ENCODE measurements at places on chromosomes 5 and 9.

DNA sequence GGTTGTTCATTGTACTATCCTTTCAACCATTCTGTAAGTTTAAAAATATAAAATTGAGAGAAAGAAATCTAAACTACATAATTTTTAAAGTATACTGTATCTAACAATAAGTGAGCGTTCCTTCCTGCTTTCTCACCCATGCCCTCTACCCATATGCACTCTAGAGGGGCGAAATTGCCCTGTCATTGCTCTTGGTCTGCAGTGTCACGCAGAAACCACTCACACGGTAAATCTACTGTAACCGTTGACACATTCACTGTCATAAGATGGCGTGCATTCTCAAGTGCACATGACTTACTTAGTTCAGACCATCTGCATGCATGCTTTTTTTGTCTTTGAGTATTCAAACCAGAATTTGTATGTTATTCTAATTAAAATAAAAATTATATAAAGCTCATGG, 55.7 kb upstream of the NIPBL start:
- DNase-seq: no peak

DNA sequence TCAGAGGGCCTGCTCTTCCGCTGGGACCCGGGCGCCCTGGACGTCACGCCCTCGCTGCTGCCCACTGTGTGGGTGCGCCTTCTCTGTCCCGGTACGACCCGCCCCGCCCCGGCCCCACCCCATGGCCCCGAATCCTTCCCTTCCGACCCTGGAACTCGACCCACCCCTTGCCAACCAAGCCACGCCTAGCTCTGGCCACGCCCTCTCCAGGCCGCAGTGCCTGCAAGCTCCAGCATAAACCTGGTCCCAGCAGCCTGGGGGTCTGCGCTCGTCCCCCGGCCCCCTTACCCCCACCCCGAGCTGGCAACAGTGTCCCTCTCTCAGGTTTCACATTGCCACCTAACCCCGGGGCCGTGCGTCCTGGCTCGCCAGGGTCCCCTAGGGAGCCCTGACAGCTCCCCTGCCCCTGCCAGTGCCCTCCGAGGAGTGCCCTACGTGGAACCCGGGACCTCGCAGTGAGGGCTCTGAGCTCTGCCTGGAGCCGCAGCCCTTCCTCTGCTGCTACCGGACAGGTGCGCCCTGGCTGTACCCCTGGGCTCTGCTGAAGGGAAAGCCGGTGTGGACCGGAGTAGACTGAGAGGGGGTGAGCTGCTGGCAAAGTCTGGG, 3.4 kb downstream of the ADGRD2 start:
- no peak for DNase-seq

DNA sequence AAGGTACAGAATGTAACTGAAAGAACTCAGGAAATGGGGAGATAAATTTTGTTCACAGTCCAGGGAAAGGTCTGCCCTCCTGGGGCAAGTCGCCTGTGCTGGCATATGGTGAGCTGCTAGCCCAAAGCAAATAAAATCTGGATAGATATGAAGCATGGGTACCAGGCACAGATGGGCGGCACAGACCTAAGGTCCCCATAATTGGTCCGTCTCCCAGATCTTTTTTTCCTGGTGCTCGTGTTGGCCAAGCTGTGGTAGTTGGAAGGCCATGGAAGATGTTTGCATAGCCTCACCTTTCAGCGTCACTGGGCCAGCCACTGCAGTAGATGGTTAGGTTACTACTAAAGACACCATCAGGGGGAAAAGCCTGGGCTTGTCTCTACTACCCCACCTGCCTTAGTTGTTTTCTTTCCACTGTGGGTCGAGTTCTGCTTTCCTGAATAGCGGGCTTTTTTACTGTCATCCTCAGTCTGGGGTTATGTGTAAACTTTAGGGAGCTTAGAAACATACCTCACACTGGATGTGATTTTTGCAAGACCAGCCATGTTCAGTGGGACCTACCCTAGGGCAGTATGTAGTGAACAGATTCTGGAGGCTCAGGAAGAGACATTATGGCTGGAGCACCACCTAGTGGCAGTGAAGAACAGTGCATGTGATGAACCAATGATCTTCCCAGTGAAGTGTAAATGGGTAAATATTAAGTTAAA, 24.2 kb upstream of the GLRX start:
- DNase-seq: peak; percentile 48

DNA sequence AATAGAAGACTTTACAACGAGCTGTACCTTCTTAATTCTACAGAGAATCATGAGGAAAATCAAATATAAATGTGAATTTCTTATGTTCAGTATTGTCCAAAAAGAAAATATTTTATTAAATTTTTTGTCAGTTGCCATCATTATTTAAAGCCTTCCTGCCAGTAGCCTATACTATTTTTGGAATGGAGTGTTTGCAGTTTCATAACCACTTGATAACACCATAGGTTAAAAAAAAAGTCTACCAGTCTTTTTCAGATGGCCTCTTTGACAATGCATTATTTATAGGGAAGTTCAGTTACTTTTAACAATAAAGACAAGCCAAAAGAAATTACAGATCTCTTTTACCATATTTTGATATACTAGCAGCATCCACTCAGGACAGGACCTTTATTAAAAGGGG, 80.3 kb upstream of the CCDC152 start:
- DNase-seq: no peak

DNA sequence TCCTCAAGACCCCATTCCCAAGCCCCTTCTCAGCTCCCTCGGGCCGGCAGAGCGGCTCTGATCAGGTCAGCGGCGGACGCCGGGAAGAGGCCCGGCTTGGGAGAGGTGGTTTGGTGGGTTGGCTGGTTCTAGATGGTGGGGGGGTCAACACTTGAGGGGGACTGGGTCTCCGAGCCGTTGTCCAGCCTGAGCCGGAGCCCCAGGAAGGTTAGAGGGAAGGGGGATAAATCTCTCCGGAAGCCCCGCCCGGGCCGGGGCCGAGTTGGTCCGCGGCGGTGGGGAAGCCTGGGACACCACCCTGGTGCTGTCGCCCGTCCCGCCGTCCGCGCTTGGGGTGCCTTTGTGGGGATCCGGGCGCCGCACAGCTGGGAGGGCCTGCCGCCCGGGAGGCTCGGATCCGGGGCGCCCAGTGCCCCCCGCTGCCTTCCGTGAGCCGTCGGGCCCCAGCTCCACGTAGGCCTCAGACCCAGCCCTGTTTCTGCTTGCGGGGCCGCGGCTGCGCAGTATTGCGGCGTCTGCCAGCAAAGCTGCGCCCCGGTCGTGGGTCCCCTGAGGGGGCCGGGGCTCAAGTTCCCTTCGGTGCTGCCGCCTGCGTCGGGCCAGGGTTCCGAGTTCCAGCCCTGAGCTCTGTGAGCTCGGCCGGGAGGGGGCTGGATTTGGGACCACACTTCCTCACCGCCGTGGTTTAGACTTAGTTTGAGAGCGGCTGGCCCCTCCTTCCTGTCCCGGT, 542 bp upstream of the TRIM52 start:
- peak; percentile 52 for DNase-seq

DNA sequence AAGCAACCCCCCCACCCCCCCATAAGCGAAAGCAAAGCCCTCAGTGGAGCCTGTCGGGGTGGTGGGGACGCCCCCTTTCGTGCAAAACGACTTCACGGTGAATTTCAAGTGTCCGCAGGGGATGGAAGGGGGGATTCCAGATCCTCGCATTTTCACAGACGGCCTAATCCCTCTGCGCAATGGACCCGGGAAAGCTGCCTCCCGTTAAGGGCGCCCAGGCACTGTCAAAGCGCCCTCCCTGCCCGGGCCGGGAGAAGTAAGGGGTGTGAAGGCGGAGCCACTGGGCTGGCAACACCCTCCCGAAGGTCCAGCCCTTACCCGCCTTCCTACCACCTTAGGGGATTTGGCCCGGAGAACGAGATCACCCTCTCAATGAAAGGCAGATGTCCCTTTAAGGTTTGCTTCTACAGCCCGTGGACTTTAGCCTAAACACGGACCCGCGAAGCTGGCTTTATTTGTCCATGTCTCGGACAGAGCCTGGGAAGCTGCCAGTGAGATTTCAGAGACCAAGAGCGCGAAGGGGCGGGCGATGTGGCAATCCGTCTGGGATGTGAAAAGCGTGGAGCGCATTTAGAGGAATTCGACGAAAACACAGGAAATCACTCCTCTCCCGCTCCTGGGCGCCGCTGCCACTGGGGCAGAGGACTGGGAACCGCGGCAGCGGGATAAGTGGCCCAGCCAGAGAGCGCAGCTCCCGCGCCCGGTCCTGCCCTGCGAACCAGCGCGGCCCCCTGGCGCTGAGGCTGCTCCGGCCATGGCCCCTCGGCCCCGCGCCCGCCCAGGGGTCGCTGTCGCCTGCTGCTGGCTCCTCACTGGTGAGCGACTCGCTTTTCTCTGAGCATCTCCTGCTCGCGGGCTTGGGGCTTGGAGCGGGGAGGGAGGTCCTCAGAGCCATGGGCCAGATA, at the start of the genes ITGA1 and PELO:
ITGA1 (plus strand) TSS at position 317 of the 905 bp plus-strand sequence; CDS start at position 755, 438 bp downstream.
PELO (plus strand) TSS at position 317 of the 905 bp plus-strand sequence. CDS start 12,479 bp downstream, outside the sequence.
- DNase-seq: peak; percentile 27

- DNase-seq: no peak
These were observed 152.1 kb downstream of the UNC13B start for GRCh38 chr9:35313916-35314315.

GRCh38 chr9:136644343-136644592, 18.4 kb upstream of the EGFL7 start:
- DNase-seq: no peak

- DNase-seq: no peak
These were observed 129.1 kb downstream of the MACROH2A1 start for GRCh38 chr5:135269931-135270421.

GRCh38 chr9:121371495-121372061, 1.5 kb upstream of the STOM start:
- DNase-seq: no peak

DNA sequence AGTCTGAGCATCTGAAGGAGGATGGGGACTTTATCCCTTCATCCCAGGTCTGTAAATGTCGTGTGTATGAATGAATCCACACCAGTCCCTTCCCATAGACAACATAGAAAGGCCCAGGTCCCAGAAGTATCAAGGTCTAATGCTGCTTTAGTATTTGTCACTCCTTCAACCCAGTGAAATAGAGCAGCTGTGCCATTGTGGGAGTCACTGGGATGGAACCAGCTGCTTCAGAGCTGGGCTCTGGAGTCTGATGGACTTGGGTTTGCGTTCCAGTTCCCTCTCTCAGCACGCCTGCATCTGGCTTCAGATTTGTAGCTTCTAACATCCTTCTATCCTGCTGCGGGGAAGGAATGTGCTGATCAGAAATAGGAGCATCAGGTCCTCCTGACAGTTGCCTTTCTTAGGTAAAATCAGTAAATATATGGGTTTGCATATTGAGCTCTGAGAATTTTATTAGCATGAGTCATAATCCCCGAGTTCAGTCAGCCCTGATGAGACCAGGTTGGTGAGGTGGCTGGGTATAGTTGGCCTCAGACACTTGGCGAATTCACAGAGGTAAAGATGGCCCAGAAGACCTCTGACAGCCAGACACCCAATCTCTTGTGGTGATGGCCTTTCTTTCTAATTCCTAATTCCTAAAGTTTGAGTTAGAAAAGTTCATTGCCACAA, 10.1 kb downstream of the ACO1 start:
- DNase-seq: no peak

GRCh38 chr9:5714501-5715401, 85.8 kb downstream of the RIC1 start:
- no peak for DNase-seq

GRCh38 chr9:128903871-128904620, 16.7 kb upstream of the PHYHD1 start:
- DNase-seq: no peak

GRCh38 chr5:68002836-68003235, 212.7 kb upstream of the PIK3R1 start:
- DNase-seq: no peak

GRCh38 chr9:124008694-124009530, 2.7 kb upstream of the LHX2 start:
- no peak for DNase-seq

DNA sequence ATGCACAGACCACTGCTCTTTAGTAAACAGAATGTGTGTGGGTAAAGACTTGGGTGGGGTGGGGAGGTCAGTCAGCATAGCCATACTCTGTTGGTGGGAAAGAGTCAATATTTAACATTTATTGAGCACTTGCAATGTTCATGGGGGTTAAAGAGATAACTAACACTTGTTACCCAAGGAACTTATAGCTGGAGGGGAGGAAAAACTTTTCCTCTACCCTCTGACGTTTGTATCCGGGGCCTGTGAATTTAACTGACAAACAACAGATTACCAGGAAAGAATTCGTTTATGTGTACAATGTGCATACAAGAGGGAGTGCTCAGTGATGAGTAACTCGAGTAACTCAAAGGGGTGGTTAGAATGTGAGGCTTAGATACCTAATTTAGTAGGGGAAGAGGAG, 6.8 kb upstream of the CLINT1 start:
- no peak for DNase-seq

- no peak for DNase-seq
These were observed 24.0 kb upstream of the F2RL1 start for GRCh38 chr5:76794871-76795270.

- no peak for DNase-seq
These were observed 69.4 kb upstream of the PANK3 start for GRCh38 chr5:168648576-168648975.

DNA sequence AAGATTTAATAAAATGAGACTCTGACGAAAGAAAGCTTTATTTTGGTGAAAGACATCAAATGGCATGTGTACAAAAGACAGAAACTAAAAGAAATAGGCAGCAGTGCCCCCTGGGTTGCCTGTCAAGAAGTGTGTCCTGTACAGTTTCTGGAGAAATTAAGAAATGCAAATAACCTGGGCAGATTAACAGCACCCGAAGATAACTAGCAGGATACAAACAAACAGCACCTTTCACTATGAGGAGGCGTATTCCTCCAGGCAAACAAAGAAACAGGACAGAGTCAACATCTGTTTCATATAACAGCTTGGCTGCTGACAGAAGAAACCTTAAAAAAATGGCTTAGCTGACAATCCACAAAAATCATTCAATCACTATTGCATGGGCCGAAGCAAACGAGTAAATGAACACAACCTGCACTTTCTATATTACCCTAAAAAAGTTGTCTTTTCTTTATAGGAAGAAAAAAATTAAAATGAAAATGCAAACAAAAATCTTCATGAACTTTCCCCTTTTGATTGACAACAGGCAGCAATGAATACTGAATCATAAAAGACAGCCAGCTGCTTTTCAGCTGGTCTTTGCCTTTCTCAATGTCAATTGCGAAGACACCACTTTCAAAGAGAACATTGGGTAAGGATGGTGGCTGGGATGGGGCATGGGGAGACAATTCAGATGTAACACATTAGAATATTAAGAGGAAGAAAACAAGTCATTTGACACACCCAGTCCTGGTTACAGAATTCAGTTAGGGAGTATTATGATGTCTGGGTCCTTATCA, 162.1 kb downstream of the ARL15 start:
- no peak for DNase-seq

GRCh38 chr9:75937521-75938258, 47.2 kb downstream of the PCSK5 start:
- DNase-seq: no peak

DNA sequence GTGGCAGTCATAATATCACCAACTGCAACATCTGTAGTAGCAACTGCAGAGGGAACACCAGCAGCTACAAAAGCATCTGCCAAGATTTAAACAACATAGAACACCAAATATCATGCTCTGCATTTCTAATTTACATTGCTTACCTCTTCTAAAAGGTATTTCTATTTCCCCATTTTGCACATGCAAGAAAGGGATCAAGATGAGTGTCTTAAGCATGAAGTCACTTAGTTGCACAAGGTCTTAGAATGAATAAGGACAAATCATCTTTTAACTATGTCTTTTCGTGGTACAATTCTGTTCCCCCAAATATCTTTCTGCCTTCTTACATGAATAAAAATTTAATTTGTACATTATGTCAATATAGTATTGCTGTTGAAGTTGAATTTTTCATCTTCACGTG, 1746.4 kb downstream of the EFNA5 start:
- no peak for DNase-seq

Measured in stimulated activated CD8-positive, alpha-beta memory T cell treated with anti-CD3 and anti-CD28 coated beads, Interleukin-2, amount 100 ng/mL, for 1 hour (primary cell).